NT2/D1 (cell line): ENCODE measurements at places on chromosomes 5 and 9.
A peak's percentile ranks its signal among the peaks of the same experiment; 100 is the strongest.

DNA sequence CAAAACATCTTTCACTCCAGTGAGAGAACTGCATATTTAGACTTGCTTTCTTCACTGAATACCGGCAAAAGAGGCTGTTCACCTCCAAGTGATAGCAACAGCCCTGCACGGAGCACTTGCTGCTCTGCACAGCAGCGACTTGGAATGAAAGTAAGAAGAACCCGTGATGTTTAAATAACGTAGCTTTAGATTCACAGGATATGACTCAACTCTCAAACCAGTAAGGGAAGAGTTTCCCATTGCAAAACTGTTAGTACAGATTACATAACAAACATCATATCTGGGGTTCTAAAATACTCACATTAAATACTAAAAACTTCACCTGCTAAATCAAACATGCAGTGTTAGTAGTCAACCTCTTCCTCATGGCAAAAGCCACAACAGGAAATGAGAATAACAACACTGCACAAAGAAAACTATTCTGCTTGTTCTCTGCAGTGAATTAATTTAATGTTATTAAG lies 203.4 kb downstream of the MCTP1 start:
- no peak for DNase-seq

DNA sequence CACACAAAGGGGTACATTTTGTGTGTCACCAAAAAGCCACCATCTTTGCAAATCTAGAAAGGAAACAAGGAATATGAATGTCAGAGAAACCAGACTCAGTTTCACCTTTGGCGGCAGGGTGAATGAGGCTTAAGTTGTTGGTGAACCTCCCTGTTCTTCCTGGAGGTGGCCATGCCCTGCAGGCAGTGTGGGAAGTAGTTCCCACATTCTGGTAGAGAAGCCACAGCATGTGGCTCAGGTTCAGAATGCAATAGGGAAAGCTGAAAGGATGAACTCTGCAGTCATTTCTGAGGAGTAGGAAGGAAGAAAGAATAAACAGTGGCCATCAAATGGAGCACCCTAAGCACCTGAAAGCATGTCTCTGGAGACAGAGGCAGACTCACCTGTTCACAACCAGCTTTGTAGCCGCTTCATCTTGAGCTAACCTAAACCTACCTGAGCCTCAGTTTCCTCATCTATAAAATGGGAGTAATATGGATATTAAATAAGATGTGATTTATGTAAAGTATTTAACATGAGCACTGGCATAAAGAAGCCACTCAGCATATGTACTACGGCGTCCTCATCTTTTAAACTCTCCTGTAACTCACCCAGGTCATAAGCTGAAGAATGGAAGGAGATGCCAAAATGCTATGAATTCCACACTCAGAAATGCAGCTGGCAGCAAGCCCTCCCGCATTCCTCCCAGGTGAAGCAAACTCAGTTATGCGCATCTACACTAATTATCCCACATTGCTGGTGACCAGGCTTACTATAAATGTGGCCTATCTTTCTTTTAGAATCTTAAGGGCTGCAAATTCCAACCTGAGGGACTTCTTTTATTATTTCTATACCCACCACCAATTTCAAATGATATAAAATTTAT lies 86.0 kb downstream of the ZNF608 start:
- DNase-seq, result no peak

DNA sequence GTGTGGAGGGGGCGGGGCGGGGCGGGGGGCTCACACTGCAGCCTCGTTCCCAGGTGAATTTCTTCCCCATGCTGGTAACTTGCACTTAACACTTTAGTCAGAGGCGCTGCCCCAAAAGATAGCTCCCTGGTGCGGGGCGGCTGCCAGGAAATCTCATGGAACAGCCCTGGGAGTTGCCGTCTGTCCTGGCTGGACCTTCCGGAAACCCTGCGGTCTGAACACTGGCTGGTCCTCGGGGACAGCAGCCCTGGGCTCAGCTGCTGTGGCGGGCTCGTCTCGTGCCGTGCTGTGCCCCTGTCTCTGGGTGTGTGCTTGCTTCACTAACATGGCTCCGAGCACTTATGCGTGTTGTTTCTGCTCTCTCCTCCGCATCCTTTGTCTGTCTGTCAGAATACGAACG lies 25.8 kb downstream of the PTGES2 start:
- no peak for DNase-seq

DNA sequence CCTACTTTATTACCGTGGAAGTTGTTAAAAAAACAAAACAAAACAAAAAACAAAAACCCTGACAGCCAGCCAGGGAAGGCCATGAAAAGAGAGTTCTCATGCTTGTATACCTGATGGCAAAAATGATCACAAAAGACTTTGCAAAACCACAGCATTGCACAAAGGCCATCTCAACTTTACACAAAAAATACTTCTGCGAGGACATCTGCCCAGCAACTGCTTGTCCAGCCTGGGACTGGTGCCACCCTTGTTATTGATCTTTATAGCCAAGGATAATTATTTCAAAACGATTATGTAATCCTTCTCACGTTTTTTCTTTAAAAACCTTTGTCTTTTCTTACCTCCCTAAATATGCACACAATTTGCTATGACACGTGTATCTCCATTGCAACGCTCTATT lies 42.2 kb upstream of the SLC28A3 start:
- no peak for DNase-seq

GRCh38 chr9:134236001-134236421 lies 71.6 kb upstream of the RNU6ATAC start:
- no peak for DNase-seq

GRCh38 chr9:89305868-89306267 lies 5.1 kb upstream of the CKS2 start:
- DNase-seq, result no peak

DNA sequence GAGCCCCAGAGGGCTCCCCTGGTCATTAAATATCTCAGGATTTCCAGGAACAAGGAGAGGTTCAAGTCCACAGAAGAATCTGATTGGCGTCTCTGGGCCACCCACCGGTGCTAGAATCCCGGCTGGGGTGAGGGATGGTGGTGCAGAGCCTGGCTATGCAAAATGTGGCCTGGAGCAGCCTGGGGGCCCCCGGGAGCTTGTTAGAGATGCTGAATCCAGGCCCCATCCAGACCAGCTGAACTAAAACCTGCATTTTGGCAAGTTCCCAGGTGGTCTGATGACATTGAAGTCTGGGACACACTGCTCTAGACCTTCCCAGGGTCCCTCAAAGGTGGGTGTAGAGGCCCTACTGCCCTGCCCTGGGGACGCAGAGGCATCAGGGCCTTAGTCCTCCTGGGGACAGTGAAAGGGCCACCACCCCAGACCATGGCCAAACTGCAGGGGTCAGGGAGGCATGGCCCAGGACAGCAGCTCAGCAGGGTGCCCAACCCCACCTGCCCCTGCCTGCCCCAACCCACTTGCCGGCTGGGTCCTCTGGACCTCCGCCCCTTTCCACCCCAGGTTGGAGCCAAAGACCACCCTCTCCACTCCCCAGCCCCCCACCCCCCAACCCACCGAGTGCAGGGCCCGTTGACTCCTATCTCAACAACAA lies 34.7 kb downstream of the ADAMTS2 start:
- DNase-seq, result no peak

DNA sequence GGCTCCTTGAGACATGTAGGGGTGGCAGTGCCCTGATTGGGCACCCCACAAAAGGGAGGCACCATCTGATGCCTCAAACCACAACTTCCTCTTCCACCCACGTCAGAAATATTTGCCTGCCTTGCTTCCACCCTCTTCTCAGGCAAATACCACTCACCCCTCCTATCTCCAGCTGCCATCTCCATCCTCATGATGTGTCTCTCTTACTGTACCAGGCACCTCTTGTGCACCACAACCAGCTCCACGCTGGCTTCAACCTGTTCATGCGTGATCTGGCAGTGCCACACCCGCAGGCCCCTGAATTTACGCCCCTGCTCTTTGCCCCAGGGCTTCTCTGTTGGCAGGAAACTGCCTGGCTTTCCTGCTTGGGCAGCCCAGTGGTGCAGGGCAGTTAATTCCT lies 87.8 kb upstream of the HSPA9 start:
- DNase-seq, result no peak

- DNase-seq, result no peak
Observed at GRCh38 chr9:107989099-107989498, 499.5 kb upstream of the KLF4 start.

DNA sequence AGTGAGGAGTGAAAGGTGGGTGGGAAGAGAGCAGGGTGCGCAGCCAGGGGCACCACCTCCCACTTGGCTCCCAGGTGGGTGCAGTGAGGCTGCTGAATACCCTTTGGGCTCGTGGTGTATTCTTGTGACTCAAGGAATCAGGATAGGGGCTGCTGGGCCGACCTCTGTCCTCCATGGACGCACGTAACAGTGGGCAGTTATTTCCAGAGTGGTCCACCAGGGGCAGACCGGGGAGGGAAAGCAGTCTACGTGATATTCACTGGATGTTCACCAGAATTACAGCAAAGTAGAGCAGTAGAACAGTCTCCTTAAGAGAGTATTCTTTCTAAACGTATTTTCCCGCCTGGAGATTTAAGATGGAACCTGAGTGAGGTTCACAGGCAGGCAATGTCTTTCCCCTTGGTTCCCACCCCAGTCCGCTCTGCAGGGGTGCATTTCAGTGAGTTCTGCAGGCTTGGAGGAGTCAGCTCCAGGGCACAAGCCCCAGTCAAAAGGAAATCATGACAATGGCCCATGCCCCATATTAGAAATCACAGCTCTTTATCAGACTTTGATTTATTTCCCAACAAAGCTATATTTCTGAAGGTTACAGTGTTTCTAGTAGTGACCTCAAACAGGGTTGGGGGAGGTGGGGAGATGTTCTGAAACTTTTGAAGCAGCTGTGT lies 88.7 kb downstream of the SYK start:
- DNase-seq, result no peak

DNA sequence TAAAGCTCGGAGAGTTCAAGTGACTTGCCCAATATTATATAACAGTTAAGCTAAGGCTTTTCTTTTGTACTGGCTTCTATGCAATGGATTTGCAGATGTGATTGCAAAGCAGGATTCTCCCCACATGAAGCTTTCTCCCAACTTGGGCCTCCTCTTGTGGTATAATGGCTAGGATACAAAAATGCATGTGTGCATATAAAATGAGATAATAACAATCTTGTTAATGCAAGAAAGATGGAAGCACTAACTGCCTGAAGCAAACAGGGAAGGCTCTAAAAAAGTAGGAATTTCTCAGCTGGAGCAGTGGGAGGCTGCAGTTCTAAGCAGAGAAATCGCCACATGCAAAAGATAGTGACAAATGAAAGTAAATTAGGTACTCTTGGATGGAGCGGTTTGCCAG lies 444.2 kb upstream of the RIOK2 start:
- no peak for DNase-seq

GRCh38 chr5:170508036-170508435 lies 4.2 kb downstream of the KCNIP1 start:
- no peak for DNase-seq

DNA sequence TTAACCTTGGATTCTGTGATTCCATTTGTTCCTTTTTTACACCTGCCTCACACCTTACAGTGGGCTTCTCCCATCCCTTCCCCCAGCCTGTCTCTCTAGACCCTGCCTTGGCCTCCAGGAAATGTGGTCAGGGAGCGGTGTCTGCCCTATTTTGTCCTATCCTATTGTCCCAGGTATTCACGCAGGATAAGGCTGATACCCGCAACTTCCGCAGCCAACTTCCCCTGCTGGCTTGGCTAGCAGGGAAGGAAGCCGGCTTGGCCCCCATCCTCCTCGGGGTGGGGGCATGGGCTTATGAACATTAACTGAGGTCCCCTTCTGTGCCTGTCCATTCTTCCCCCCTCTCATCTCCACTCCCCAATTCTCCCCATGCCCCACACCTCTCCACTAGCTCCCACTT lies 3.5 kb downstream of the CSF1R start:
- no peak for DNase-seq

GRCh38 chr5:127885176-127885575 lies 182.0 kb downstream of the CCDC192 start:
- DNase-seq, result no peak

- peak; percentile 32 for DNase-seq
Observed at GRCh38 chr9:16329671-16330113, 540.8 kb downstream of the BNC2 start.

DNA sequence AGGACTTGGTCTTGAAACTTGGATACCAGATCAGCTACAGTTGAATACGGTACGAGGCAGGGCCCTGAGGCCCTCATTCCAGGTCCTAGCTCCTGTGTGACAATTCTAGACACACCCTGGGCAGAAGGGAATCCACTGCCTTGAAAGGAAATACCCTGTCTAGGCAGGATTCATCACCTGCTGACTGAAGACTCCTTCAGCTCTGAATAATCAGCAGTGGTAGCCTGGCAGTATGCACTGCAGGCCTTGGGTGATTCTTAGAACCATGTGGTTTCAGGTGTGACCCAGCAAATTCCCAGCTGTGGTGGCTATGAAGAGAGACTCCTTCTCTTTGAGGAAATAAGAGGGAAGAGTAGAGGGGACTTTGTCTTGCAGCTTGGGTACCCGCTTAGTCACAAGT lies 17.2 kb upstream of the EFNA5 start:
- DNase-seq, result no peak

DNA sequence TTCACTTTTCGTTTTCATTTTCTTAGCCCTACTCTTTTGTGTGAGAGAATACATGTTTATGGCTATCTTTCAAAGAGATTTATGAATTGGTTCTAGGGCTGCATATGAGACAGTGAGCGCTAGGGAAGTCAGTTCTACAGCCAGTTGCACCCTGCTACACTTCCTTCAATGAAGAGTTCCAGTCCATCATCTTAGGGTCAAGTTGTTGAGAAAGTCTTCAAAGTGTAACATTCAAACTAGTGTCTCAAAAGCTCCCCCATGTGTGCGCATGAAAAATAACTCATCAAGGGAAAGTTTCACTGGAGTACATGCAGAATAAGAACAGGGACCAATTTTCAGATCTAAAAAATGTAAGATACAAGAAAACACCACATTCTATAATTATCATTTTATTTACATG lies 317.2 kb downstream of the DEPDC1B start:
- DNase-seq, result no peak

DNA sequence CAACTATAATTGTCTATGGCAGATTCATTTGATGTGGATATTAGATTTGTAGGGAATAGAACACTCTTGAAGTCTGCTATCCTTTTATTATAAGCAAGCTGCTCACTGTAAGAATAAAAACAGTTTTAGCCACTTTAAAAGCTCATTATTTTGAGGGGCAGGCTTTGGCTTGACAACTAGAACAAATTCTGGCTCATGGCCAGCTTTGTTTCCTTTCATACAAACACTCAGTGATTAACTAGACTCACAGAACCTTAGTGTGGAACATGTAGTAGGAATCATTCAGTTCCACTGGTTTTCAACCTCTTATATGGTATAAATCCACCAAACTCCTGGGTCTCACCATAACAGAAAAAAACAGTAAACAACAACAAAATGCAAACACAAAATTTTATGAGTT lies 27.4 kb upstream of the CEP120 start:
- DNase-seq, result no peak
